Large intestine (tissue), 12 donors: ENCODE measurements at places on chromosomes 5 and 9. TPM values are rescaled to one million over a fixed set of nuclear protein-coding genes. Genes with fewer than 3 reads are reported as not detected.

FYB1 gene
- polyA plus RNA-seq, result 6.8 TPM

SLC27A6 gene
- polyA plus RNA-seq, result 3.3 TPM

PLPP7 gene
- 1.1 TPM for polyA plus RNA-seq

FBP1 gene
- 259 TPM for polyA plus RNA-seq

SLC36A2 gene
- not detected for polyA plus RNA-seq

PCDHB16 gene
- 1.1 TPM for polyA plus RNA-seq

GRM6 gene
- polyA plus RNA-seq, result 0.70 TPM

LCN10 gene
- 7.8 TPM for polyA plus RNA-seq

PRRX2 gene
- polyA plus RNA-seq, result 1.6 TPM

SNCAIP gene
- polyA plus RNA-seq, result 7.3 TPM
